ENCODE measurements at places on chromosomes 1 and 21.

DNA sequence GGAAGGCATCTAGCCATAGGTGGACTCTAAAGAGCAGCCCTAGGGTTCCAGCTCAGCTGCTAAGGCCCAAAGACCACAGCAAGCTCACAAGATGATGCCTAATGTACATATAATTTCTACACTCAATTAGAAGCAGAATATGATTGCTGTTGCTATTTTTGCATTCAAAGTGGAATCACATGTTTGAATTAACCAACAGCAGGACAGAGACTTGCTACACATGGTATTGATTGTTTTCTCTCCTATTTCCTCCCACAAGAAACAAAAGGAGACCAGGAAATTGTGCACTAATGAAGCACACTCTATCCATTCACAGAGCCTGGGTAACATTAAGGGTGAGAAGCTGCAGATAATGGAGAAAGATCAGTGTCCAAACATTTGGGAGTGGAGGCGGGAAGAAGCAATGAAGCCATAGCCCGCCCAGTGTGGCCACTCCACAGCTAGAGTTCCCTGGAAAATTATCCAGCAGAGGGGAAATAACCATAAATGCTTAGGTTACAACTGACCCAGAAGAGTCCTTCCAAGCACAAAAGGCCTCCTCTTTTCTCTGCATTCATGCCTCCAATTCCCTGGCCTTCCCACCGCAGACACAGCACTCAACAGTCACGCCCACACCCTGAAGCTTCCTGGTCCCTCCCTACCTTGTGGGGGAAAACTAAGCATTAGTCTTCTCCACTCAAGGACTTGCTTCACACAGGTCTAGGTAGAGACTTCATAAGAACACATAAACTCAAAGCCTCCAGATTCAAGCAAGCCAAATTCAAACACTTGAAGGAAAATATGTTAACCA, 7.5 kb downstream of the CNN3 start:
- no peak for DNase-seq

DNA sequence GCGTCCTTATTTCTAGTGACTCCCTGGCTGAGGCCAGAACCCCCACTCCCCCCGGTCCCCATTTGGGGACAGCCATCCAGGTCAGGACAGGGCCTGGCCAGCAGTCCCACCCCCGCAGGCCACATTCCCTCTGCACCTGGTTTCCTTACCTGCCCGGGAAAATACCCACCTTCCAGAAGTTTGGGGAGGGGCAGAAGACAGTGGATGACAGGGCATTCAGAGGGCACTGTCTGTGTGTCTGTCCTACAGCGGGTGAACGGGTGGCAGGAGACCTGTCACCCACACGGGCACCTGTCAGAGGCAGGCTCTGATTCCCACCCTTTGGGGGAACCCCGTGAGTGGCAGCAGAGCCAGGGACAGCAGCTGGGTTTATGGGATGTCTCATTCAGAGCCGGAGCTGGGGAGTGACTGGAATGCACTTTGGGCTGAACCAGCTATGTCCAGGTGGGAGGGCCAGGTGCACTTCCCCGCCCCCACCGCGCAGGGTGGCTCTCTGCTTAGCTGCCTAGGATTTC, 2.0 kb downstream of the ARHGEF16 start:
- DNase-seq = no peak

- no peak for DNase-seq
These were observed 7.5 kb downstream of the PPP1R12B start for GRCh38 chr1:202355944-202356553.

- DNase-seq = no peak
These were observed 11.9 kb downstream of the SLC41A1 start for GRCh38 chr1:205800981-205801703.

DNA sequence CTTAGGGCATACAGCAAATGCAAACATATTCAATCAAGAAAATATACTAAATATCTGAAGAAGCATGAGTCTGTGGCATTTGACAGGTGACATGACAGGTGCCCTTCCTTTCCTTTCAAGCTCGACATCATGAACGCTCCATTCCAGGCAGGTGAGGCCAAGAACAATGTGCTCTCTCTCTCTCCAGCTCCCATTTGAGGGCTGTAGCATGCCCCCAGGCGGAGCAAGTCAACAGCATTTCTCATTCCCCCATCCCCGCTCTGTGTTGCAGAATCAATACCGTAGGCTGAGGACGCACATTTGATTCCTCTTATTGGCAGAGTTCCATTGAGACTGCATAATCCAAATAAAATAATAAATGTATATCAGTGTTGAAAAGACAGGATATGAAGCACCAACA, 24.6 kb upstream of the PLPPR4 start:
- no peak for DNase-seq

DNA sequence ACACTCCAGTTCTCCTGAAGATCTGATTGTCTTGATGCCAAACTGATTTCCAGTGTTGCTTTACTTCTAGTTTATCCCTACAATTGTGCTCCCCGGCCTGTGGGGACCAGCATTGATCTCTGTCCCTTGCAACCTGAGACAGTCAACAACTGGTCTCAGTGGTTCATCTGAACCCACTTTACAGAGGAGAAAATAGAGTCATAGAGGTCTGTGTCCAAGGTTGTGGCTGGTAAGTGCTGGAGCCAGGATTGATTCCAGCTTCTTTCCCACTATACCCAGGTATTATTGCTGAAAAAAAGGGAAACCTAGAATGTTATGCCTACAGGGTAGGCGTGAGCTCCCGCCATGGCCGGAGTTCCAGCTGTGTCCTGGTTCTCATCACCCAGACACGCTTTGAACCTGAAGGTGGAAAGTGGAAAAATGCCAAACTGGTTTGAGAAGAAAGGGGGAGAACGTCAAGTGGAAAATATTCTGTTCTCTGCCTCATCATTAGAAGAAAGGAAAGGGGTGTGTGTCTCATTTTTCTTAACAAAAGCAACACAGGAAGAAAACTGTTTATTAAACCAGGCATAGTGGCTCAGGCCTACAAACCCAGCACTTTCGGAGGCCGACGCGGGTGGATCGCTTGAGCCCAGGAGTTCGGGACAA, 60.7 kb upstream of the ITPKB start:
- DNase-seq = no peak

- DNase-seq = no peak
These were observed 70.9 kb downstream of the RERE start for GRCh38 chr1:8746554-8746953.

DNA sequence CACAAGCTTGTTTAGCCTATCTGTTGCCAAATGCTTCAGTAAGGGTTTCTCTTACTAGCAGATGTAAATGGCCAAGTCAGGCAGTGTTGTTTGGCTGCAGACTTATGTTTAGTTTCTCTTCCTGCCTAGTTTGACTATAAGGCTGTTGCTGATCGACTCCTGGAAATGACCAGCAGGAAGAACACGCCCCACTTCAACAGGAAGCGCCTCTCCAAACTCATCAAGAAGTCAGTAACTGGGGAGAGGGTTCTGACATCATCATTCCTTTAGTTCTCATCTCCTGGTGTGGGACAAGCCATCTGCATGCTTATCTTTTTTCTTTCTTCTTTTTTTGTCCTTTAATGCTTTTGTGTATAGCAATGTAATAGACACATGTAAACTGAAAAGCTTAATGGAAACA, 25.1 kb downstream of the RRP1B start:
- no peak for DNase-seq

- DNase-seq = peak; percentile 29
These were observed 34.8 kb downstream of the CHAF1B start for GRCh38 chr21:36419996-36420395.

GRCh38 chr1:169890761-169891538, 2.7 kb downstream of the SCYL3 start:
- DNase-seq = peak; percentile 19

- no peak for DNase-seq
These were observed 154.5 kb downstream of the DENND1B start for GRCh38 chr1:197620714-197621163.

DNA sequence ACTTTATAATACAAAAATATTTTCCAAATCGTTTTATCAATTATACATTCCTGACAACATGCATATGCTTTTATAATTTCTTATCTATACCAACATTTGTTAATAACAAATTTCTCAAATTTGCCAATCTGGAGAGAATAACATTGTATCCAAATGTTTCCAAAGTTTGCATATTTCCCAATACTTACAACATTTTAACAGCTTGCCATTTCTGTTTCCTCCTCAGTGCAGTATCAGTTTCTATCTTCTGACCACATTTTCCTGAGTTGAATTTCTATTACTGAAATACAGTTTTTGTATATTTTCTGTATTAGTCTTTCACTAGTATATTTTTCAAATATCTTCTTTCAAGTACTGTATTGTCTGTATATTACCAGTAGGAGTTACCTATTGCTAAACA, 1594.3 kb downstream of the PLA2G4A start:
- no peak for DNase-seq

DNA sequence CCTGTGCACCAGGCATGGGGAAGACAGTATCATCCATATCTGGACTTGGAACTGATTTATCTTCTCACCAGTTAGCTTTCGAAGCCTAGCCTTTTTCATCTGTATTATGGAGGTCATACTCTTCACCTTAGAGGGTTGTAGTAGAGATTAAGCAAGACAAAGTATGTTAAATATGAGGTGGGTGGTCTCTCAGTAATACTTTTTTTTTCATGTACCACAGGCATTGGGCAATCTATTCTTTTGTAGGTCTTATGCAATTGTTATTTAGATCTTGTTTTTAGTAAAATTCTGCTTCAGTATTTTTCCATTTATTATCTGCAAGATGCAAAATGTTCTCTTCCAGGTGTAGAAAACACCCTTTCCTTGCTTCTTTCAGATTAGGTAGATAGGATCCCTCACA, 35.2 kb upstream of the OR2B11 start:
- DNase-seq = no peak

DNA sequence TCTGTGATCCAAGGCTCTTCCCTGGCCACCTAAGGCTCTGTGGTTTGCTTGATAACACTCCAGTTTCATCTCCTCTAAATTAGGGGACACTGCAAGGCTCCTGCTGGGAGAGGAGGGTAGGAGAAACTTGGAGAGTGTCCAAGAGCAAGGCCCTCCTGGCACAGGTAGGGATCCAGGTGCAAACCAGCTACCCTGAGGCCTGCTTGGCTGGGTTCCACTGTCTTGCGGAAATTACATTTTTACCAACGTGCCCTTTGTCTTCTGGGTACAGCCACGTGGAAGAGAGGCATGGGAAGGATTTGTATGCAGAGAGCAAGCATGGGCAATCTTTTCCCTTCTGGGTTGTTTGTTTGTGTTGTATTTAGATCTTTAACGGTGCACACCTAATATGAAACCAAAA, 132.5 kb downstream of the PRDM2 start:
- no peak for DNase-seq

- DNase-seq = no peak
These were observed 9.5 kb upstream of the BTG2 start for GRCh38 chr1:203295796-203296195.

DNA sequence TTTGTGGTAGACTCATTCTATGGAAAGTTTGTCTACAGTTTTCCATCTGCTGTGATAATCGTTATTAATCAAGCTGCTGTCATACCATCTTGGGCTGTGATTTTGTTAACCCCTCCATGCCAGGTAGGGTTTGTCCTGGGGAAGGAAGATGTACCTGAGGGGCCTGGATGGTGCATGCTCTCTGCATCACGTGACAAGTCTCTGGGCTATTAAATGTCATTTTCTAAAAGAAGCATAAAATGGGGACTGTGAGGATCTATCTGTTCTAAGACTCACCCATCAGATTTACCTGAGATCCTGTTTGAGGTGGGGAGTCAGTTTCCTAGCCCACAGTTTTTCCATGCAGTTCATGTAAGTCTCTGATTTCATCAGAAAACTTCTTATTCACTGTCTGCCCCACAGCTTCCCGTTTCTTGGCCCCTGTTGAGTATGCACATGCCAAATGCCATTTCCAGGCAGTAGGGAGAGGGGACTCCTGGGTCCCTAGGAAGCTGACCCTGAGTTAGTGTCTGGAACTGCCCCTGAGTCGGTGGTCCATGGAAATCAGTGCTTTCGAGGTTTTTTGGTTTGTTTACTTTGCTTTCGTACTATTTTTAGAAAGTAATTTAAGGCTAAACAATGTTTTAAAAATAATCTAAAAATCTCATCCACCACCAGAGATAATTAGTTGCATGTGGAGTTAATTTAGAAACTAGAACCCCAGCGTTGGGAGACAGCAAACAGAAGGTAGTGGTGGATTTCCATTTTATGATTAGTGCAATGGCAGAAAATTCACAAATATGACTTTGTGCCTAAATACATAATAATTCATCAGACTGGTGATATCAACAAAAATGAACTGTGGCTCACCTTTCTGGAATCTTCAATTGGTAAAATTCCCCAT, 46.7 kb downstream of the ZBTB18 start:
- DNase-seq = no peak

GRCh38 chr1:32247452-32247851, 430 bp downstream of the FAM167B start:
- no peak for DNase-seq

- DNase-seq = no peak
These were observed 15.1 kb upstream of the TUT4 start for GRCh38 chr1:52567943-52568342.

DNA sequence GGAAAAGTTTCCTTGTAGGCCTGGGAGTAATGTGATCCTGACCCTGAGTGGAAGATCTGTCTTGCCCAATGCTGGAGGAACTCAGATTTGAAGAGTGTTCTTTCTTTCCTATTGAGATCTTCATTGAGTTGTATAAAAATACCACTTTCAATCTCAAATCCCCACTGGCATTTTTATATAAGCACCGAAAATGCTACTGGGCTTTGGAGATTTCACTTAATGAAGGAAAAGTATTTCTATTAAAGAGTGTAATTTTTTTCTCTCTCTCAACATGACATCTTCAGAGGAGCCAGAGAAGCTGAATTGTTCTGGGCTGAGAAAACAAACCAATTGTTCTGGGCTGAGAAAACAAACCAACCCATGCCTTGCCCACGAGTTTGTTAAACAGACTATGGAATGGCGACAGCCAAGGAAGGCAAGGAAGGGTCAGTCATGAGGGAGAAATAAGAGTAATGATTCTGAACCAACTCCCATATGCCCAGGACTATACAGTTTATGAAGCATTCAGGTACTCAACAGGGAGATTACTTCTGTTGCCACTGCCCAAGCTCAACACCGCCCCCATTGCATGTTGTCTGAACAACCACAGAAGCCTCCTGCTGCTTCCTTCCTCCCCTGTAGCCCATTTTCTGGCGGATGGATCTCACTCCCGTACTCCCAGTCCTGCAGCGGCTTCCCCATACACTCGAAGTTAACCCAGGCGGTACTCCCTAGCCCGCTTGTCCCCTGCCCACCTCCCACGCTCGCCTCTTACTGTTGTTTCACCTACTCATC, 103.2 kb downstream of the BEND5 start:
- no peak for DNase-seq

DNA sequence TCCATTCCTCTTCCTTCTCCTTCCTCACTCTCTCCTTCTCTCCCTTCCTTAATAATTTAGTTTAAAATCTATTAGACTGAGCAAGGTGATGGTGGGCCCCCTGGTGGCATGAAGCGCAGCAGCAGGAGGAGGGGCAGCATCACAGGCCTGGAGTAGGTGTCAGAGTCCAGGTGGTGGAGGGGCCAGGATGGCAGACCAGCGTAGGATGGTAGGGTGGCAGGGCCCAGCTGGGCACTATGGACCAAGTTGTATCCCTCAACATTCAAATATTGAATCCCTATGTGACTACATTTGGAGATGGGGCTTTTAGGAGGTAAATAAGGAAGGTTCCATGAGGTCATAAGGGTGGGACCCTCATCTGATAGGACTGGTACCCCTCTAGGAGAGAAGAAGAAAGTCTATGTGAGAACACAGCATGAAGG, 61.0 kb downstream of the WDR4 start:
- peak; percentile 70 for DNase-seq

- DNase-seq = no peak
These were observed 17.4 kb upstream of the SLC22A15 start for GRCh38 chr1:115958866-115959265.

- no peak for DNase-seq
These were observed 296.5 kb upstream of the PLXNA2 start for GRCh38 chr1:208540724-208541123.

GRCh38 chr1:101435831-101436511, 199.2 kb downstream of the S1PR1 start:
- no peak for DNase-seq

All from activated naive CD4-positive, alpha-beta T cell treated with anti-CD3 and anti-CD28 coated beads, Interleukin-2, amount 50 U/mL, for 16 hours (primary cell).